ENCODE measurements at places on chromosomes 6 and 20.

DNA sequence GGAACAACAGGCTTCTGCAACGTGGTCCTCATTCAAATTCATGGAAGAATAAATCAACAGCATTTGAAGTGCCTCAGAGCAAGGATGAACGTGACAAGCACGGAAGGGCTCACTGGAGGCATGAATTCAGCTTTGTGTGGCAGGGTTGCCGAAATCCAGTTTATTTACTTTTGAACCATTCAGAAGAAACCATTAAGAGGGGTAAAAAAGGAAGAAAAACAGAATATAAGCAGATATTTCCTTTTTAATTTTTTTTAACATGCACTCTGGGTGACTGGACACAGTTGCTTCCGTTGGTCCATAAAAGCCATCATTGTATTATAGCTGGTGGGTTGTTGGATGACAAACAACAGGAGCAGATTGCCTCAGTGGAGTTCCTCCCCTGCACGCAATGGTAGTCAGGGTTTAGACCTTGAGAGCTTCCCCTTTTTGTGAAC, 17.3 kb upstream of the SNRPB2 start:
- DNase-seq: no peak

GRCh38 chr20:5865604-5866003, 84.7 kb downstream of the TRMT6 start:
- no peak for DNase-seq

- DNase-seq: no peak
These were observed 175.5 kb downstream of the RFPL4B start for GRCh38 chr6:112522587-112522986.

GRCh38 chr6:169250660-169251059, 3.0 kb downstream of the THBS2 start:
- peak; percentile 67 for DNase-seq

DNA sequence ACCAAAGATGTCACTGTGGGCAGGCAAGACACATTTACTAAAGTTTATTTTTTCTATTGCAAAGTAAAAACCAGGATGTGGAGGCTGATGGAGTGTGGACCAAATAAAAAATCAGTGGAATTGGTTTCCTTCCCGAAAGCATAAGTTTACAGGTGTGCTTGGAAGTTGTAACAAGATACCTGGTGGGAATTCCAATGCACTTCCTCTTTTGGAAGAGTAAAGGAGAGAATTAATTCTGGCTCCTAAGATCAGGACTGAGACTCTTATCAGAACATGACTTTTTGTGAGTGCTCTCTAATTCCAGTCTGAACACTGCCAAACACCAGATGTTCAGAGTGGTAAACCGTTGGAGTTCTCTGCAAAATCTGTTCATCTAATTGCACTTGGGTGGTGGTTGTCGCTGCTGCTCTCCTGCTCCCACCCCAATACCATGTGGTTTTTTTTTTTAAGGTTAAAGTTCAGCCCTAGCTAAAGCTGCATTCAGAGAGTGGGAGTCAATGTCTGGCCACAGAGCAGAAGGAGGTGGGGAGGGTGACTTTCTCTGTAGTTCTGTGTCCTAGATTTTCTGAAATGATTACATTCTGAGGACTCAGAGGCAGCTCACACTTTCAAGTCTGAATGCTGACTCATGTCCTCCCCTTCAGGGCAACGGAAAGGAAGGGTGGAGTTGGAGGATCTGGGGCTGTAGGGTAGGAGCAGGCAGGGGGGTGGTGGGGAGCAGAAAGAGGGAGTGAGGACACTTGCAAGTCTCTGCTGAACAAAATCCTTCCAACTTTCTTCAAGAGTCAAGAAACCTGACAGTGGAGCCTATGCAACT, 275.8 kb upstream of the PRDM1 start:
- no peak for DNase-seq

- DNase-seq: no peak
These were observed 13.2 kb downstream of the PI16 start for GRCh38 chr6:36967757-36968156.

DNA sequence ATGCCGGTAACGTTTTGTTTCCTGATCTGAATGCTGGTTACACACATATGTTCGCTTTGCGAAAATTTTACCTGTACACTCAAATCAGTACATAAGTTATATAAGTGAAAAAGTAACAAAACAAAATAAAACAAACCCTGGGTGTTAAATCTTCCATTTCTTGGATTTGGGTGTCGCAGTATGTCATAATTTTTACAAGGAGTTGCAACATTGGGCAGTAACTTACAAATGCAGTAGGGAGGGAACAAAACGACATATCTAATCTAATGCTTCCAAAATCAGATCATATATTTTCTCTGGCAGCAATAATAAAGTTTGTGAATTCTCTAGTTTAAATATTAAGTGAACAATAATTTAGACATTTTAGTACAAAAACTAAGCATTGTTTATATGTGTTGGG, 25.2 kb downstream of the SNX14 start:
- no peak for DNase-seq

GRCh38 chr6:81366972-81367371, 385.5 kb downstream of the TENT5A start:
- no peak for DNase-seq

- DNase-seq: no peak
These were observed 720.0 kb downstream of the EYS start for GRCh38 chr6:64987066-64987465.

- no peak for DNase-seq
These were observed 6.7 kb downstream of the CCR6 start for GRCh38 chr6:167129562-167129961.

- no peak for DNase-seq
These were observed 159.2 kb upstream of the ARG1 start for GRCh38 chr6:131413831-131414191.

DNA sequence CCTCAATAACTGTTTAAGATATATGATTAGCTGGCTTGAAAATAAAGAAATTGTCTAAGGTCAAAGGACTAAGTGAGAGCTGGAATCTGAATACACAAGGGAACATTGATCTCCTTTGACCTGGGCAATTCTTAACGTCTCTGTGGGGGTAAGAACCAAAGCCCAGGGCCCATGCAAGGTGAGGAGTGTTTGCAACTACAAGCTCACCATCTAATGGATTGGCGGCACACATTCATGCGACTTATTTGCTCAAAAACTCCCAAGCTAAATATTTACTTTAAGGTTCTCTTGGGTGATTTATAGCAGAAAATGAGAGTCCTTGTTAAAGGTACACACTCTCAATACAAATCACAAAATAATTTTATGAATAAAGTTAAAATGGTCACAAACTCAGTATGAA, 392.0 kb upstream of the FLRT3 start:
- no peak for DNase-seq

DNA sequence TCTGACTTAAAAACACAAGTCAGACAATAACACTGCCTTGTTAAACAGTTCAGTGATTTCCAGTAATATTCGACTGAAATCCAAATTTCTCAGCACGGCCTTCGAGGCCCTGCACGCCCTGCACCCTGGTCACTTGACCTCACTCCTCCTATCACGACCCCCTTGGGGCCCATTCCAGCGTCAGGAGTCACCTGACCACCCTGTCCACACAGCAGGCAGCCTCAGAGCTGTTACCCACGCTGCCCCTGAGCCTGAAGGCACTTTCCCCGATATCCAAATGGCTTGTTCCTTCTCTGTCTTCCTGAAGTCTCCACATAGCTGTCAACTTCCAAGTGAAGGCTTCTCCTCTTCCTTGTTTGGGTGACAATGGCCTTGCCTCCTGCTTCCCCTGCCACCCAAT, 33.1 kb upstream of the SMOC2 start:
- no peak for DNase-seq

DNA sequence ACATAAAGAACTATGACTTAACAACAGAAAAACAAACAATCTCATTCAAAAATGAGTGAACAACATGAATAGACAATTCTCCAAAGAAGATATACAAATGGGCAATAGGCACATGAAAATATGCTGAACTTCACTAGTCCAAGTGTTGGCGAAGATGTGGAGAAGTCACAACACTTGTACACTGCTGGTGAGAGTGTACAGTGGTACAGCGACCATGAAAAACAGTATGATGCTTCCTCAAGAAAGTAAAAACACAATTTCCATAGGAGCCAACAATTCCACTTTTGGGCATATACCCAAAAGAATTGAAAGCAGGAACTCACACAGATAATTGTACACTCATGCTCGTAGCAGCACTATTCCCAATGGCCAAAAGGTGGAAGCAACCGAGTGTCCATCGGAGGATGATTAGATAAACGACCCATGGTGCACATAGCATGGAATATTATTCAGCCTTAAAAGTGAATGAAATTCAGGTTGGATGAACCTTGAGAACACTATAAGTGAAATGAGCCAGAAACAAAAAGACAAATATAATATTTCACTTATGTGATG, 6.6 kb downstream of the HLA-F start:
- no peak for DNase-seq

- peak; percentile 24 for DNase-seq
These were observed 124.9 kb downstream of the KLHL32 start for GRCh38 chr6:97049253-97050011.

DNA sequence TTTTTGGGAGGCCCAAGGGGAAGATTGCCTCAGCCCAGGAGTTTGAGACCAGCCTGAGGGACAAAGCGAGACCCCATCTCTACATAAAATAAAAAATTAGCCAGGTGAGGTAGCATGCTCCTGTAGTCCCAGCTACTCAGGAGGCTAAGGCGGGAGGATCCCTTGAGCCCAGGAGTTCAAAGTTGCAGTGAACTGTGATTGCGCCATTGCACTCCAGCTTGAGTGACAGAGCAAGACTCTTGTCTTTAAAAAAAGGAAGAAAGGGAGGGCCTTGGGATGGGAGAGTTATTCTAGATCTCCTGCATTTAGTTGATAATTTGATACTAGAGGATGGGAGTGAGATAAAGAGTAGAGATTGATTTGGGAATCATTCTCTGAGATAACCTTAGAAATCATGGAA, 68.1 kb downstream of the ITCH start:
- DNase-seq: no peak

- no peak for DNase-seq
These were observed 865 bp downstream of the STK38 start for GRCh38 chr6:36546308-36546919.

- DNase-seq: no peak
These were observed 19.4 kb upstream of the MTG2 start for GRCh38 chr20:62163485-62163865.

GRCh38 chr6:158628542-158628941, 16.0 kb downstream of the DYNLT1 start:
- DNase-seq: no peak

- no peak for DNase-seq
These were observed 25.1 kb downstream of the GPR63 start for GRCh38 chr6:96812077-96812703.

DNA sequence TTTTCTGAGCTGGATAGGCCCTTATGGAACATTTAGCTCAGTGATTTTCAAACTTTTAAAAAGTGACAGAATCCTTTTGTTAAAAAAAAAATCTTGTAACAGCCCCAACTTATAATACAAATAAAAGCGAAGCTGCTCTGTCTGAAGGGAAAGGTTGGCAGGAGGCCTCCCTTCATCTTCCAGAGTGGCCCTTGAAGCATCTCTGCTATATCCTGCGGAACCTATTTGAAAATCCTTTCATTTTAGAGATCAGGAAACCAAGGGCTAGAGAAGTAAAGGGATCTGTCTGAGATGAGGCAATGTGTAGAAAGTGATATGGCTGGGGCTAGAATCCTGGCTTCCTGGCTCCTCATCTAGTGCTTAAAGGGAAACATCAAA, 107.8 kb downstream of the UBE3D start:
- DNase-seq: no peak

GRCh38 chr20:17863577-17864292, 104.9 kb downstream of the SNX5 start:
- DNase-seq: no peak

- no peak for DNase-seq
These were observed 21.7 kb downstream of the ARMC2 start for GRCh38 chr6:108869876-108870275.

DNA sequence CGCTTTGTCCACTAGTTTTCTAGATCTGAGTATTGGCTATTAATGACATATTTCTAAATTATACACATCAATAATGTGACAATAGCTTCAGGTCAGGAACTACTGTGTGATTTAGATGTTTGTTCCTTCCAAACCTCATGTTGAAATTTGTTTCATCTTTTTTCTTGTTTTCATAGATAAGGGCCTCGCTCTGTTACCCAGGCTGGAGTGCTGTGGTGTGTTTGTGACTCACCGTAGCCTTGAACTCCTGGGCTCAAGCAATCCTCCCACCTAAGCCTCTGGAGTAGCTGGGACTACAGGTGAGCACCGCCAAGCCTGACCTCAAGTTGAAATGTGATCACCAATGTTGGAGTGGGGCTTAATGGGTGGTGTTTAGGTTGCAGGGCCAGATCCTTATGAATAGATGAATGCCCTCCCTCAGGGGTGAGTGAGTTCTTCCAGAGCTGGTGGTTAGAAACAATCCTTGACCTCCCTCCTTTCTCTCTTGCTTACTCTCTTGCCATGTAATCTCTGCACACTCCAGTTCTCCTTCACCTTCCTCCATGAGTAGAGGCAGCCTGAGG, 5.9 kb upstream of the NQO2 start:
- no peak for DNase-seq

DNA sequence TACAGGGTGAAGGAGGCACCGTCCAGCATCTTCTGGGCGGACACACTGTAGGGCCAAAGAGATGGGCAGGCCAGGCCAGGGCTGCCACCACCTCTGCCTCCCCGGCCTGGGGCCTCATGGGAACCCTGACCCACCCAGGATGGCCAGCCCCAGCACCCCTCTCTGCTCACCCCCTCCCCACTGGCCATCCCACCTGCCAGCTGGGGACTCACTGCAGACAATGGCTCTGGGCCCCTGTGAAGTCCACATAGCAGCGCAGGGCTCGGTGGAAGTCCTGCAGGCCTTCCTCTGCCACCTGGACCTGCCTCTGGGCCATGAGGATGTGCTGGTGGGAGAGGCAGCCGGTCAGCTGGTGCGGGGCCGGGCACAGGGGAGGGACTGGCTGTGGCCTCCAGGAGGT, 3.6 kb upstream of the C20orf144 start:
- no peak for DNase-seq

DNA sequence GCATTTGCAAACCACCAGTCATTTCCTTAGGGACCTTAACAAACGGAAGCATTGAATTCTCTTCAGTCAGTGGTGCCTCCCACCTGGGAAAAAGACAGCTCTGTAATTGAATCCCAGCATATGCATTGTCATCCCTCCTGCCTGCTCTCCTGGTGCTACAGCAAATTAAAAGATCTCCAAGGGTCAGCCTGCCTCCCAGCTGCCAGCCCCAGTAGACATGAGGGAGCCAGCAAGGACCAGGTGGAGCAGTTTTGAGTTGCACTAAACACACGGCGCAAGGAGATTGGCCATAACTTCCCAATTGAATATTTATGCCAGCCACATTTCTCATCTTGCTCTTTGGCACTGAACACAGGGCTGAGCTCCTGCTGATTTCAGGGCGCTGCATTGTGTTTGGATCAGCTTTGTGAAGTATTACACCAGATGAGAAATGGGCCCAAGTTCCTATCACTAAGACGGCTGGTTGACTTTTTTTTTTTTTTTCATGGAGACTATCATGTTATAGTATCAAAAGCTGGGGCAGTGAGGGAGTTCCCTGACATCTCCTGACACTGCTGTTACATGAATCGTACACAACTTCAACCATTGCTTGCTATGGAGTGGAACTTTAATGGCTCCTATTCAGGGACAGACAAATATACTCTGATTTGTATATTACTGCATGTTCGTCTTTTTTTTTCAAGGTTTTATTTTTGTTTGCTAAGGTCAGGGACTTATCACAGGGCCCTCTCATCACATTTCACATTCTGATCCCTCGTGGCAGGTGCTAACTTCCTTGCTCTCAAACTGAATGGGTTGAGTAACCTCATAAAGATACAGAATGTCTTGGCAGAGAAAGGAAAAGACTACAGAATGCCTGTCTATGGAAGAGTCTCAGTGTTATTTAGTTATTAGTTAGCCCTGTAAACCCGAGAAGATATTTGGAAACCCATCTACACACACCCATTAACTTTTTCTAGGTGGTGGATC, 191.1 kb downstream of the EYA4 start:
- DNase-seq: no peak

GRCh38 chr6:158808442-158808833, 10.7 kb downstream of the EZR start:
- DNase-seq: no peak

All from head of caudate nucleus (tissue), 42 donors.